ENCODE measurements at places on chromosomes 5 and 9.

- DNase-seq = no peak
Measured at GRCh38 chr5:126377424-126377823, 45.8 kb upstream of the GRAMD2B start.

DNA sequence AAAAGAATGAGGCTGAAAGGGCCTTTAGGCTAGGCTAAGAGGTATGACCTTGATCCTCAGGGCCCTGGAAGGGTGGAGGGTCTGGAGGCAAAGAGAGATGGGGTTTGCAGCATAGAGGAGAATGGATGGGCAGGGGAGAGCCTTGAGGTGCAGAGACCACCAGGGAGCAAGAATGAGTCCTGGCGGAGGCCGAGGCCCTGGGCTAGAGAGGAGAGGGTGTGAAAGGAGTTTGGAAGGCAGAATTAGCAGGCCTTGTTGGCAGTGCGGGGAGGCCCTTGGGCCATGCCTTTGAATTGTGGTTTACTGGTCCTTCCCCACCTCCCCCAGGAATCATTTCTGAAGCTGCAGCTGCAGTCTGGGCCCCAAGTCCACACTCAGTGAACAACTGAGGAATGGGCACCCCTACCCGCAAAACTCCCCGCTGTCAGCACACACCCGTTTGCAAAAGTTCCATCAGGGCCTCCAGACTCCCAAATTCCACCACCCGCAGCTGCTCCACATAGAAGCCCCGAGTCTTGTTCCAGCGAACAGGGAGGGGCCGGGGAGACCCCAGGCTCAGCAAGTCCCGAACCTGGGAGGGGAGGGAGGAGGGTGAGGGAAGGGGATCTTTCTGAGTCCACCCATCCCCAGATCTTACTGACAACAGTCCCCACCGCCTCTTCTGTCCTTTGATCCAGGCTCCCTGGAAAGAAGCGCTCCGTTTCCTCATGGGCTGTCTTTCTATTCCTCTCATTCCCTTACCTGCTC is 2.1 kb downstream of the KIF12 start:
- no peak for DNase-seq

DNA sequence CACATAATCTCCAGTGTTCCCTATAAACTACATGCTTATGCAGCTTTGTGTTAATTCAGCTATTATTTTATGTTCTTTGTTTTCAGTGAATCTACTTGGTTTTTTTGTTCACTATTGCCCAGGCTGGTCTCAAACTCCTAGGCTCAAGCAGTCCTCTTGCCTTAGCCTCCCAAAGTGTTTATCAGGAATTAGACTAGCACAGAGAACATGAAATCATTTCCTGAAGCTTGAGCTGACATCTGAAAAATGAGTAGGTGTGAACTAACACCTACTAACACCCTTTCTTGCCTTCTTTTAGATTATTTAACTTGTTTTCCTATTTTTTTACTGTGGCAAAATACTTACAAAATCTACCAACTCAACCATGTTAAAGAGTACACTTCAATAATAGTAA is 25.0 kb downstream of the CENPP start:
- no peak for DNase-seq

DNA sequence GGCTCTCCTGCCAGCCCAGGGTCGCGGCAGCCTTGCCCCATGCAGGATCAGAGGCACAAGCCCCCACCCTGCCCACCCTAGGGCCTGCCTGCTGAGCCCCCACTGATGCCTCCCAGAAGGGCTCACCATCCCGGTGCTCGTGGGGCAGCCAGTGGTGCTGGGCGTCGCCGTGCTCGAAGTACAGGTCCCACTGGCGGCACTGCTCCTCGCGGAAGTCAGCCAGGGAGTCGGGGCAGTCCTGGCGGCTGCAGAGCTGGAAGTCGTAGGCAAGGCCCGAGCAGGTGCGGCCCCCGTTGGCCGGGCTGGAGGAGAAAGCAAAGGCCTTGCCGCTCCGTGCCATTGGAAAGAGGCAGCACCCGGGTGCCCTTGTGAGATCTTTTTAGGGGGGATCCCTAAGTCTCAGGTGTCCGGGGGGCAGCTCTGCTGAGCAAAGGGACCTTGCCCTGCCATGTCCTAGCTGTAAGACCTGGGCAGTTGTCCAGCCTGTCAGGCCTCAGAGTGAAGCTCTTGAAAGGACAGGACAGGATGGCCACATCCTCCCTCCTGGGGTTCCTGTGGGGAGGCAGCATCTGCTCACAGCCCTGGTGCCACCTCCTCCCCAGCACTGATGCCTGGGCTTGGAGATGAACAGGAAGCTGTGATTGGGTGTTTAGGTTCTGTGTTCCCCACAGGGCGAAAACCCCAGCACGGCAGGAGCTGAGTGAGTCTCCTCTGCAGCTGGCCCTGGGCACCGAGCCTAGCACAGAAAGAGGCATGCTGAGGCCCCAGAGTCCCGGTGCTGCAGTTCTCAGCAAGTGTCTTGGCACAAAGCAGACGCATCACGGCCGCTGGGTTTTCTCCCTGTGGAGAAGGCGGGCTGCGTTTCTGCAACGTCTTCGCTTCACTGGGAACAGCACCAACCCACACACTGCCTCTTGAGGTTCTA is 77.7 kb downstream of the ZNF354C start:
- no peak for DNase-seq
